ENCODE measurements at places on chromosomes 1 and 21.

- DNase-seq = peak; percentile 62
Measured at GRCh38 chr1:210143465-210144062, 89.0 kb upstream of the SERTAD4 start.

DNA sequence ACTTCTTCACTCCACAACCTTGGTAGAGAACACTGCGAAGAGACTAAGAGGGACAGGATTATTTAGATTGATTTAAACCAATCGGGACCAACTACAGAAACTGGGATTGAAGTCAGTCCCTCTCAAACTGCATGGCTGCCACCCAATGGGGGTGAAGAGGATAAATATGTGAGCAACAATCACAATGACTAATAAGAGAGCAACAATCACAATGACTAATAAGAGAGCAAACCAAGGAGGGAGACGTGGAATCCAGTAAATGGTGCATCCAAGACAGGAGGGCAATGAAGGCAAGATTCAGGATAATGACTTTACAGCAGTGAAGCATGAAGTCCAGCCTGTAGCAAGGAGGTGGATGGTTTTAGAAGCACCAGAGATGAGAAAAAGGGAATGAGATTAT lies 322.8 kb downstream of the TTLL7 start:
- DNase-seq = no peak

GRCh38 chr1:121483234-121483633 lies 298.5 kb downstream of the SRGAP2C start:
- no peak for DNase-seq

GRCh38 chr21:31658053-31658452 lies 1.4 kb upstream of the SOD1 start:
- no peak for DNase-seq

DNA sequence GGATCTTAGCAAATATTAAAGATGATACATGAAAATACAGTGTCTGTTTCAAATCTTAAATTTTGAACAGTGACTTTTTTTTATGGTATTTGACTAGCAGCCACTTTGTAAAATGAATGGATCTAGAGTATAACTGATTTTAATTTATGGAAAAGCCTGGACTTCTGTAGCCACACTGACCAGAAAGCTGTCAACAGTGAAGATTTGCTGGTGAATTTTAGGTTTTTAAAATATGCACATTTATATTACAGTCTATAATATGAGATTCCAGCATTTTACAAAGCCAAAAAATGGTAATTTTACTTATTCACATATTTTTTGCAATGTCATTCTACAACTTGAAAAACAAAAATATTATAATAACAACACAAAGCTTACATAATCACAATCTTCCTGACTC lies 131.8 kb downstream of the NEGR1 start:
- peak; percentile 3 for DNase-seq

DNA sequence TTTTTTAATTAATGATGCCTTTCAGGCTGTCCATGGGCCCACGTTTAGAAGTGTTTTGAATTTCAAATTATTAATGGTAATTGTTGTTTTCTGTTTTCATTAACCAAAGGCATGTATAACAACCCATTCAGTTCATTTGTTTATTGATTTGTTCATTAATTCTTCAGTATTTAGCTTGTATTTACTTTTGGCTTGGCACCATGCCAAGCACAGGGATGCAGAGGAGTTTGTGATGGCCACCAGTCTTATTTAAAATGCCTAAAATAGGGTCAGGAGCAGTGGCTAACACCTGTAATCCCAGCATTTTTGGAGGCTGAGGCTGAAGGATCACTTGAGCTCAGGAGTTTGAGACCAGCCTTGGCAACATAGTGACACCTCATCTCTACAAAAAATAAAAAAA lies 75.3 kb downstream of the ROR1 start:
- no peak for DNase-seq

DNA sequence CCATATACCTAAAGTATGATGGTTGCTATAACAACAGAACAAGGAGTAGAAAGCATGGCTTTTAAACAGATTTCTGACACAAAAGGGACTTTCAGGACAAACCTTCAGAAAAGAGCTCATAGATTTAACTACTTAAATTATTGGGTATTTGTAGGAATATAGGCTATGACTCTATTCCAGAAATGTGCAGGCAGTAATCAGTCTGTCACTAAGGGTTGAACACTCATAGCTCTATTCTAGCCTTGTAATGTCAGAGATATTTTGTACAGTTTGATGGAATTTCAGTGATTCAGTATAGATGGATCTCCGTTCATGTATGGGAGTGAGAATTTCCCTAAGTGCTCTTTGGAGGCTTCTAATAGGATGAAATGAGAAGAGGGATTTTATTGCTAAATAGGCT lies 82.8 kb downstream of the EXTL2 start:
- DNase-seq = peak; percentile 15
